ENCODE measurements at places on chromosomes 13 and 19.

DNA sequence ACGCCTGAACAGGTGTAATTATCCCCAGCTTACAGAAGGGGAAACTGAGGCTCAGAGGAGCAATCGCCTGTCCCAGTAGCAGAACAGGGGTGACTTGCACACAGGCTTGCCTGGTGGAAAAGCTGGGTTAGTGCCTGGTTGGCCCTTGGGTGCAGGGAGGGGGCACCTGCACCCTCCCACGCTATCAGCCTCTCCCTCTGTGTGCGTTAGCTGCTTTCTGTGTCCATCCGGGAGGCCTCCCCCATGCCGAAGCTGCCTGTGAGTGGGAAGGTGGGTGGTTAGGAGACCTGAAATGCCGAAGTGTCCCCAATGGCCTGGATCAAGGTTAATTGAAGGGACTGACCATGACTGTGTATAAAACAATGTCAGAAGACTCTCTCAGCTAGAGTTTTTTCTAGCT, 295.0 kb downstream of the ZNF536 start:
- no peak for DNase-seq

GRCh38 chr13:27362064-27362751, 62.2 kb upstream of the GTF3A start:
- DNase-seq: peak; percentile 94

DNA sequence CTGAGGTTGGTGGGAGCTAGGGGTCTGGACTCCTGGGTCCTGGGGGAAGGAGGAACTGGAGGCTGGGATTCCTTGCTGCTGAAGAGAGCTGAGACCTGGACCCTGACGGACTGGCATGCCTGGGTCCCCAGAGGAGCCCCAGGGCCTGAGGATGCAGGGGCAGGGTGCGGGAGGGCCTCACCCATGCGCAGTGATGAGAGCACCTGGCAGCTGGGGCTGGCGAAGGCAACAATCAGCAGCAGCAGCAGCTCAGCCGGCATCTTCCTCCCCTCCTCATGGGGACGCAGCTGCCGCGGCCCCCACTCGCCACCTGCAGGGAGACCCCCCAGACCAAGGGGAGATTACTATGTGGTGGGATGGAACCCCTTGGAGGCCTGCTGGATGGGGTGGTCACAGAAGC, 4.5 kb downstream of the GRIK5 start:
- no peak for DNase-seq

DNA sequence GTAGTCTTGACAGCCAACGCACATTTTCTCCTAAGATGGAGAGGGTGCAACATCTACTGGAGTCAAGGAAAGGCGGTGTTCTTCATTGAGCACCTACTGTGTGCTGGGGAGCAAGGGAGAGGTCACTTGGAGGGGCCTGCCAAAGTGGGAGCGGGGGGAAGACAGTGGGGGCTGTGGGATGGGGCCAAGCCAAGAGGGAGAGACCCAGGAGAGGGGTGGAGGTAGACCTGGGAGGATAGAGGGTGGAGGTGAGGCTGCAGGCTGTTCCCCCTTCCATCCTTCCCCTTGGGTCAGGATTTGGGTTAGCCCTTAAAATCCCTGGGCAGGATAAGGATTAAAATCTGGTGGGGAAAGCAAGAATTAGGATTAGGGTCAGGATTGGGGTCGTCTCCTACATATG, 1.7 kb upstream of the PLPP2 start:
- no peak for DNase-seq

DNA sequence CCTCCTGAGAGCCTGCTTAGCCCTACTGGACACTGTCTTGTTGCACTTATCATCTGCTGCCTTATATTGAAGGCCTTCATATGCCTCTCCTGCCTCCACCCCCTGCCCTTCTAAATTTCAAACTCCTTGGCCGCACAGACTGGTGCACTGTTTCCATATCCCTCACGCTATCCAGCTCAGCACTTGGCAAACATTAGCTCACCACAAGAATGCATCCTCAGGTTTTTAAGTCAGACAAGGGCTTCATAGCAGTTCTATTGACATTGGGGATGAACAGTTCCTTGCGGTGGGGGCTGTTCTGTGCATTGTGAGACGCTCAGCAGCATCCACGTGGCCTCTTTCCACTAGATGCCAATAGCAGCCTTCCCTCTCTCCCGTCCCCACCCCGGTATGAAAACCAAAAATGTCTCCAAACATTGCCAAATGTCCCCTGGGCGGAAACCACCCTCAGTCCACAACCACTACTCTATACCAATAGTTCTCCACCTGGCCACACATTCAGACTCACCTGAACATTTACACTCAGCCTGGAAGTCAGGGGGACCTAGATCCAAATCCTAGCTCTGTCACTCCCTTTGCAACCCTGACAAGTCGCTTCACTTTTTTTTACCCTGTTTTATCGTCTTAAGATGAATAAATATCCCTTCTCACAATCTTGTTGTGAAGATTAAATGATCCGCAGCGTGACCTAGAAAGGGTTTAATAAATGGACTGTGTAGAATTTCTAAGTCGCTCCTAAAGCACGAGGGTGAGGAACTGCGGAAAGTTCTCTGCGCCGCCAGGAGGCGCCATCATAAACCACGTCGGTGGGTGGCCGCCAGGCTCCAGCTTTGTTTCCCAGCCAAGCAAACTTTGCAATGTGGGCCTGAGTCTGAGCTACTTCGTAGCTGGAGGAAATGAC, 3.6 kb upstream of the CEACAM3 start:
- DNase-seq: peak; percentile 75

DNA sequence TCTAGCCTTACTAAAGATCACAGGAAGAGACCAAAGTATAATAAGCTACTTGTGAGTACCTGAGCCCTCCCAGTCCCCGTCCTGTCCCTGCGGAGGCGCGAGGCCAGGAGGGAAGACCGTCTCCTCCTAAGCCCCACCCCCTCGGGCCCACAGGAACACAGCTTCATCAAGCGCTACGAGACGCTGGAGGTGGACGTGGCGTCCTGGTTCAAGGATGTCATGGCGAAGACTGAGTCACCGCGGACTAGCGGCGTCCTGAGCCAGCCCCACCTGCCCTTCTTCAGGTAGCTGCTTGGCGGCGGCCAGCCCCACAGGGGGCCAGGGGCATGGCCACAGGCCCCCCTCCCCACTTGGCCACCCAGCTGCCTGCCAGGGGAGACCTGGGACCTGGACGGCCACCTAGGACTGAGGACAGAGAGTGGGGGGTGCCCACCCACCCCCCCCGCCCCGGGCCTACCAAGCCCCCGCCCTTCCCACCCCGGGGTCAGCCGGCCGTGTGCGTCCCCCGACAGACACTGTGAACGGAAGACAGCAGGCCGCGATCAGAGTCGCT, 2.4 kb upstream of the TGFBR3L start:
- DNase-seq: peak; percentile 8

- no peak for DNase-seq
These were observed 3.2 kb downstream of the SPPL2B start for GRCh38 chr19:2331601-2332246.

DNA sequence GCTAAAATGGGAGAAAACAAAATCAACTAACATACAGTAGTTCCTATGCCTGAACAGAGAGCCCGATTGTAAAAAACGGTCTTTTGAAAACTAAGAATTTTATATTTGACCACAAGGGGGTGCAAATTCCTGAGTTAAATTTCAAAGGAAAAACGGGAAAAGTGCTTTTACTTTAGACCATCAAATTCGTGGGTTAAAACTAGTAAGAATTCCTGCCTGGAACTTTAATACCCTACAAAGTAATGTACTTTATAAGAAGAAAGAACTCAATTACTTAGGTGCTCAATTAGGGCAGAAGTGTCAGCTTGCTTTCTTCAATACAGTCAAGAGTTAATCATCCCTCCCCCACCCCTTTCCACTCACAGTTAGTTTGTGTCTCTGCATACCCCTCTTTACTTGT, 69.8 kb downstream of the KCNRG start:
- DNase-seq: no peak

GRCh38 chr13:26348966-26349365, 95.0 kb downstream of the CDK8 start:
- DNase-seq: no peak

DNA sequence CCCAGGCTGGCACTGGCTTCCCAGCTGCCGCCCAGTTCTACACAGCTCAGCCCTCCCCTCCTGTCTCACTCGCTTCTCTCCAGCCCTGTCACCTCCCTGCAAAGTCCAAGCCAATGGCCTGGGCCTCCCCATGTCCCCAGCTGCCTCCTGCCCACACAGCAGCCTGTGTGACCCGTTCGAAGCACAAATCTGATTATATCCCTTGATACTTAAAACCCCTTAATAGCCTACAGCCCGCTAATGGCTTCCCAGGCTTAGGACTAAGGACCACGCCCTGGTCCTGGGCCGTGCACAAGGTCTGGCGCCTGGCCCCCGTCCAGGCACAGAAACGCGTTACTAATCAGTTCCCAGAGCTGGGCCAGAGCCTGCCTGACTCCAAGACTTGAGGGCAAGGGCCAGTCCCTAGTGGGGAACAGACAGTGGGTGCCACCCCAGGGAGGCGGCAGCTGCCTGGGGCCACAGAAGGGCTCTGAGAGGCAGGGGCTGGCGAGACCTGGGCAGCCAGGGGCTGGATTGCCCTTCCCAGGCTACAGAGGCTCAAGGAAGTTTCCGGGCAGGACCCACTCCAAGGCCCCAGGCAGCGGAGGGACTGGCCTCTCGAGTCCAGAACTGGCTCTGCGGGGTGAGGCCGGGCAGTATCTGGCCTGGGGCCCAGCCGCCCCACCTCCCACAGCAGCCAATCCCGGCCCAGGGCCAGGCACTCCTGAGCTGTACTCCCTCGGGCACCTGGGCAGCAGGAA, 10.4 kb downstream of the XAB2 start:
- peak; percentile 43 for DNase-seq

Measured in glutamatergic neuron (in vitro differentiated cells).